ENCODE measurements at places on chromosomes 7 and 10.

GRCh38 chr10:1932692-1933094 lies 195.4 kb upstream of the ADARB2 start:
- DNase-seq: no peak

DNA sequence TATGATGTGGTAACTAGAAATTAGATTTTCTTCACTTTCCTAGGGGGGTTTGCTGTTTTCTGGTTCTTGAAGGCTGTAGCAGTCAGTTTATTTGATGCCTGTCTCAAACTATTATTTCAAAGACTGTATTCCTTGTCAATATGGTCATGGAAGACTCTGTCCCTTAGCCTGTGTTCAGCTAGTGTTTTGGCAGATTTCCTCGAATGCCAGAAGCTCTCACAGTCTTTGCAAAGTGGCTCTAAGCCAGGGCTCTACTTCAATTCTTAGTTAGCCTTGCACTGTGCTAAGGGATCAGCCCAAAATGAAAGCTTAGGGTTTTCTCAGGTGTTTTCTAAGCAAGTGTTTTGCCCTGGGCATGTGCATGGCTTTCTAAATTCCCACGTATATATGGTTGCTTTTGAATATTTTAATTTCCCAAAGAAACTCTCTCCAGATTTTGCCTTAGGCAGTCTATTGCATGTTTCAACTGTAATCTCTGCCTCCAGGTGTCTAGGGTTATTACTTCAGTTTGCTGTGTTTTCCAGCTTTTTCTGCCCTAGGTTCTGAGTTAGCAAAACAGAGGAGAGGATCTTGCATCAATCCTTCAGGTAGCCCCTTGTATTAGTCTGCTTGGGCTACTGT lies 7.2 kb upstream of the C1GALT1 start:
- DNase-seq: peak; percentile 39

- DNase-seq: peak; percentile 68
Measured at GRCh38 chr10:92880233-92880861, 32.0 kb downstream of the EXOC6 start.

DNA sequence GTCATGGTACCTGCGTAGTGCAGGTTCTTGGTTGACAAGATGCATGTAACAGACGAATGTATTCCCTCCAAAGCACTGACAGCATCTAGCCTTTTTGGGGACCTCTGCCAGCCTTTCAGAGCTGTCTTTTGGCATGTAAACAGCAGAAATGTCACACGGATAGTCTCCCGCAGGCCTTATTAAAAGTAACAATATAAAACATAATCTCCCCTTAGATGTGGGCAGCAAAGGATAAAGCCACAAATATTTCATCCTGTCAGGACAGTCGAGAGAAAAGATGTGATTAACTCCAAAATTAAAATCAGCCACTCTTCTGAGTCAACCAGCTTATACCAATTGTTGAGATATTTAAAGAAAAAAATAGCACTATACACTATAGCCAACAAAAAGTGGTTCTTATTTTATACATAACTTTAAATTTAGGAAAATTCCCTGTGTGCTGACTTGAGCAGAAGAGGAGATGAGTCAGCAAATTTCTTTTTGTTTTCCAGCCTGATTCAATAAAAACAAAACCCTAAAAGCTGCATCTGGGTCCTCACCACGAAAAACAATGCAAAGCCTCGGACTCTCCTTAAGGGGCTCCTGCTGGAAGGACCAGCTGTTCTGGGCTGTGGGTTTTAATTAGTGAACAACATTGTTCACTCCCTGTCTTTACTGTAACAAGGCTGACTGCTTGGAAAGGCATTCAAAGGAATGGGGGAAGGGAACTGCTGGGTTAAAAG lies 240.2 kb downstream of the ADAM12 start:
- peak; percentile 83 for DNase-seq

GRCh38 chr7:111763221-111763801 lies 201.0 kb upstream of the IMMP2L start:
- peak; percentile 75 for DNase-seq

DNA sequence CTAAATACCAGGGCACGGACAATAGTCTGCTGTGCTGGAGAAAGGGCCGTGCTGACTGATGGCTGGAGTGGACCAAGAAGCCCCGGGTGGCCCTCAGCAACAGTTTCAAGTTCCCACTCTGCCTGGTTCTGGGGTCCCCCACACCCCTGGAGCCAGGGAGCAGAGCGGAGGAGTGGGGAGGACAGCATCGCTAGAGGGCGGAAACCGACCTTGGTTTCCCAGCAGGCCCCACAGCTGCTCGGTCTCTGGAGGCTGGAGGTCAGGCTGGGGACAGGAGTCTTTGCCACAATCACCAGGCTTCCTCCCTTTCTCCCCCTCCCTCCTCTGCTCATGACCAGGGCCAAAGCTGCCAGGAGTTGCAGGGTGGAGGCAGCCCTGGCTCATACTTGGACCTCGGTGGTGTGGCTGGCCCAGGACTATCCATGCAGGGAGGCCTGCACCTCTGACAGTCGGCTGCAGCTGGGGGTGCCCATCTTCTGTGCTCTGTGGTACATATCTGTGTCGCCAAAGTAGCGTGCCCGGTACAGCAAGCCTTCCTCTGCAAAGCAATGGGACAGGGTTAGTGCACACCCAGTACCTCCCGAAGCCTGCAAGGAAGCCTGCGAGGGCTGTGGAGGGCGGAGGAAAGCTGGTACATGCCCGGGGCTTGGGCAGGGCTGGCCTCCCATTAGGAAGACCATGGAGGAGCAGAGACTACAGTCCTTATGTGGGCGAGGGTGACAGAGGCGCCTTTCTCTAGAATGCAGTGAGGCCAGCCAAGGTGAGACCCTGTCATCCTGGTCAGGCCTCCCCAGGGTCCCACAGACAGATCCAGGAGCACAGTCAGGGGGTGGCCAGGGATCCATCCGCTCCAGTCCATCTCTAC lies 19.1 kb downstream of the DNAJB12 start:
- DNase-seq: peak; percentile 86

- DNase-seq: no peak
Measured at GRCh38 chr7:158816271-158816670, 13.0 kb downstream of the ESYT2 start.

GRCh38 chr10:97059006-97059871 lies 126.5 kb downstream of the SLIT1 start:
- DNase-seq: no peak

DNA sequence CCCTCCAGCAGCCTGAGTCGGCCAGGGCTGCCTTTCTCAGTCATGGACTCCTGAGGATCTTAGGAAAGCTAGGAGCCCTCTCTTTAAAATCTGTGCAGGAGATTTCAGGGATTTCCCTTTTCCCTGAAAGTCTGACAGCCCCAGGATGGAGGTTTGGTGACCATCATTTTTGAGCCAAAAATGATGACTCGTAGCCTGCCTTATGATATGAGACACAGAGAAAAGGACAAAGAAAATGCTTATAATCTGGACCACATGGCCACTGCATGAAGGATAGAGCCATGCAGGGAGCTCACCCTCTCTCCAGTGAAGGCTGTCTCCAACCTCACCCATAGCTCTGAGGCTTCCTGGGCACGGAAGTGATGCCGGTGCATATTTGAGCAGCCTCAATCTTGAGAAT lies 106.6 kb upstream of the CHST15 start:
- no peak for DNase-seq

GRCh38 chr10:123889821-123890220 lies 1.8 kb downstream of the CPXM2 start:
- DNase-seq: no peak

GRCh38 chr10:33337326-33337957 lies 3.0 kb upstream of the NRP1 start:
- DNase-seq: peak; percentile 81

DNA sequence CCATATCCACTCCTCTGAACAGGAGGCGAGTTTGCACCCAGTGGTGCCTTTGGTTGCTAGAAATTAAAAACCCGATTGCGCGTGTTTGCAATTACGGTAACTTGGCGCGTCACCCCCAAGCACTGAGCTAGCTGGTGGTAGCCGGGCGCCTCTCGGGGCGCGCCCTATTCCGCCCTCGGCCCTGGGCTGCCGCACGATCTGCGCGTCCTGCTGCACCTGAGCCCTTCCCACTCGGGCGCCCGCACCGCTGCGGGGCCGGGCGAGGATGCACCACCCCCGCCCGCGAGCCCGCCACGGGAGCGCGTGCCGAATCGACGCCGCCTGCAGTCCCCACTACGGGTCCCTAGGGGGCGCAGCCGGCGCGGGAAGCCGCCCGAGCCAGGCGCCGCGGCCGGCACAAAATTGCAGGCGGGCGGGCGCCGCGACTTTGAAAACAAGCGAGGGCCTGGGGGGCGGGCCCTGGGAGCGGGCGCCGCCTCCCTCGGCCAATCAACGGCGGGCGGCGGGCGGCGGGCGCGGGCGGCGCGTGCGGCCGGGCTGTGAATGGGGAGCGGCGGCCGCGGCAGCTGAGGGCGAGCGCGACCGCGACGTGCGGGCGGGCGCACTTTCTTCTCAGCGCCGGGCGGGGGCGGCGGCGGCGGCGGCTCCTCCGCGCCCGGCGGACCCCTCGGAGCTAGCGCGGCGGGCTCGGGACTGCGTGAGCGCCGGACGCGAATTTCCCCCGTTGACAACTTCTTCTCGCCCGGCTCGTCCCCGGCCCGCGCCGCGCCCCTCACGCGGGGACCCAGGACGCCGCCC lies at the start of gene SDK1:
Gene SDK1 (plus strand): TSS at position 602 of the 798 bp plus-strand sequence. CDS start 335 bp downstream, outside the sequence.
- peak; percentile 94 for DNase-seq

GRCh38 chr7:70132852-70133690 lies 534.8 kb downstream of the AUTS2 start:
- DNase-seq: no peak

DNA sequence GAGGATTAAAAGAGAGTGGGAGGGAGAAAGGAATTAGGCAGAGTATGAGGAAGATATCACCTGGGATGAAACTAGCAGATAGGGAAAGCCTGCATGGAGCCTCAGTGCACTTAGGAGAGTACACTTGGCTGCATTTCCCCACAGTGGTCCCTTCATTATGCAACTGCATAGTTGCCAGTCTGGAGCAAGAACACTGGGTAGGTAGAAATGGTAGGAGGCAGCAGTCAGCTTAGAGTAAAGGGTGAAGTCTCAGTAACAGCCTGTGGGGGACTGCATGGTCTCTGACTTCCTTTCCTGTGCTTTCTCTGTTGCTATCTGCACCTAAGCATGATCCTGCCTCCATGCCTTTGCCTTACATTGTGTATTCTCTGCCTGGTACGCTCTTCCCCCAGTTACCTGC lies 14.0 kb upstream of the PCGF5 start:
- no peak for DNase-seq

DNA sequence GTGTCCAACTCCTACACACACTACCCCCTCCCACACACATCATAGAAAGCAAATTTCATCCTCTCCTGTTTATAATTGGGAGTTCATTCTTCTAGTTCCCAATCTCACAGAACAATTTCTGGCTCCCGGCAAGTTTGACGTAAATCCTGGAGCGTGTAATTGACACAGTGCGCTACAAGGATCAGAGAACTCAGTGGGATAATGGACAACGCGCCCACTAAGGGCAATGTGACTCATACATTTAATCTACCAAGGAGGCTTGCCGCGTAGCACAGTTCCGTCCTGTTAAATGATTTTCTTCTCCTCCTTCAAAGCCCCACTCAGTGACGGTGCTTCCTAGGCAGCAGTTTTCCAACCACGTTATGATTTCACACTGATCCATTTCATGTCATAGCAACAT lies 277.6 kb downstream of the SFMBT2 start:
- peak; percentile 53 for DNase-seq

DNA sequence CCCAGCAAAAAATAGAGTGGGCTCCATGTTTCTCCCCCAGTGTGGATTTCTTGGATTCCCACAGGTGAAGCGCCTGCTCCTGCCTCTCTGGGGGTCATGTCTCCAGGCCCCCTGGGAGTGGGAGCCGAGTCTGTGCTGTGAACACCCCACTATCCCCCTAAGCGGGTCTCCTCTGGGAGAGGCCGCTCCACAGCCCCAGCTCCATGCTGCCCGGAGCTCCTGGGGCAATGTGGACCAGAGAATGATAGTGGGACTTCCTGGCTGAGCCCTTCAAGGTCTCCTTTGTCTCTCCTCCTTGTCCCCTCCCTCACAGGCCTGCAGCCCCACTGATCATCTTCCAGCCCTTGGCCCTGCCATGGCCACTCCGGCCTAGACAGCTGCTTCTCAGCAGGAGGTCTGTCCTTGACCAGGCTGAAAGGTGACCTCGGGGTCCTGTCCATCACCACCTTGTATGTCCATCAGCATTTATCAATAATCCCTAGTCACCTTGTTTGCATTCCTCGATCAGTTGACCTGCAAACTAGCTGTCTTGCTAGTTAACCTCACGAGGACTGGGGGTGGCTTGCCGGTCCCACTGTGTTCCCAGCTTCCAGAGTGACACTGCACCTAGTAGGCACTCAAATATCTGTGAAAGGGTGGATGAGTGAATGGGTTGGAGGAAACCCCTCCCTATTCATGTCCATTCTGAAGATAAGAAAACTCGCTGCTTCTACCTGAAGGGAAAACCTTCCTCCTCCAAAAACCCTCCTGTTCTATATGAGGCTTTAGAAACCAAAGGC lies 776 bp upstream of the CALML3 start:
- DNase-seq: no peak

DNA sequence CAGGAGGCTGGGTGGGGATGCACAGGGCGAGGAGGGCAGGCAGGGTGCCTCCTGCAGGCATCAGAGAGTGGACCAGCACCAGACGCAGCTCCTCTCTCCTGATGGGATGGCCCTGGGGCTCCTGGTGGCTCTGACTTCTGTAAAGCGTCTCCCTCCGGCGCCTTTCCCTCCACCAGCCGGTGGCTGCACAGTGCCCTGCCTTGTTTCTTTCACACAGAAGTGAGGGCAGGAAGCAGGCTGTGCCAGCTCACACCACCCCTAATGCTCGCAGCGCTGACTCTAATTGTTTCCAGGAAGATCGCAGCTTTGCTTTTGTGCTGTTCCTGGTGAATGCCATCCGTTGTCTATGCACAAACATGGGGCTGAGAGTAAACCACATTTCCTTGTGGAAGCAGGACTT lies 152.3 kb upstream of the LANCL2 start:
- no peak for DNase-seq

DNA sequence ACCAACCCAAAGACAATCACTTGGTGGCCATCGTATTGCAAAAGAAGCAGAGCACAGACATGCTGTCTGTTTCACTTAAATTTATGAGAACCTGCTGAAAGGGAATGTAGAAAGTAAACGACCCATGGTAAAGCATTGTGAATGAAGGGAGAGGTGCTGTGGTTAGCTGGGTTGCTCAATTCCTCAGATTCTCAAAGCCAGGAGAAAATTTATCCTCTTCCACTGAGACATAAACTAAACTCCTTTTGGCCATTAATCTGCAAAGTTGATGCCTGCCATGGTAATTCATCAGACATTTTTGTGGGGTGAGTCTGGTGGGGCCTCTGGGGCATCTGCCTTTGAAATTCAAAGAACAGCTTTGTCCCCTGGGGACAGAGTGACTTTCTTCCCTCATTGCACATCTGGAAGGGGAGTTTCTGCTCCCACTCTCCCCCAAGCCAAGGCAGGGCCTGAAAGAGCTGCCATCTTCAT lies 951.0 kb downstream of the LRMDA start:
- DNase-seq: peak; percentile 69

DNA sequence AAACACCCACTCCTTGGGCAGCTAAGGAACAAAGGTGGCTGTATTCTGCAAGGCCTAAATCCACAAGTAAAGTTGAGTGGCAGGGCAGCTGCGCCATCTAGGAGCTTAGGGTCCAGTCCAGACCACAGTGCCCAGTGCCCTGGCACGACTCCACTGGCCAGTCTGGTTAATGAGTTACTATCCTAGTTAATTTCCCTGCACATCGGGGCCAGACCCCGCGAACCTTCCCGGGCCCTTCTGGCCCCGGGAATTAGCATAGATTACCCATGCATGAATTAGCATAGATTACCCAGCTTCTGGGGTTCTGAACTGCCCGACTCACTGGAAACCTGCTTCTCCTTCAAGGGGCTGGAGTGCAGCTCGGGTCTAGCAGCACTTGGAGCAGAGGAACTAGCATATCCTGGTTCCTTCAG lies 3.2 kb upstream of the EMX2 start:
- no peak for DNase-seq

- no peak for DNase-seq
Measured at GRCh38 chr7:158018098-158018762, 569.4 kb downstream of the PTPRN2 start.
